GM04503 (cell line): ENCODE measurements at places on chromosomes 4 and X.

DNA sequence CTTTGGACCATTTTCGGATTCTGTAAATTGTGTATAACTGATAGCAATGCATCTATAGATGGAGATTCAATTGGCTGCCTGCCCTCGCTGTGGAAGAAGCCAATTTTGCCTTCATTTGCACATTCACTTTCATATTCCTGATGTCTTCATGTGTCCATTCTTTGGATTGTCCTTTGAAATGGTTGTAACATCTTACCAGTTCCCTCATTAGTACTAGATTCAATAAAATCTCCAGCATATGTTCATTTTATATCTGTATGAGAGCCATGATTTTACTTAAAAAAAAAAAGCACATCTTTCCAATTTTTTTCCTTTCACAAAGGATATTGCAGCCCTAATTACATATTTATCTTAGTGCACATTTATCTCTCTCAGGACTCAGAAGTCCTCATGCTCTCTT is 61.7 kb downstream of the BEND2 start:
- no peak for DNase-seq

GRCh38 chr4:5609306-5610007 is 98.9 kb downstream of the EVC2 start:
- no peak for DNase-seq

DNA sequence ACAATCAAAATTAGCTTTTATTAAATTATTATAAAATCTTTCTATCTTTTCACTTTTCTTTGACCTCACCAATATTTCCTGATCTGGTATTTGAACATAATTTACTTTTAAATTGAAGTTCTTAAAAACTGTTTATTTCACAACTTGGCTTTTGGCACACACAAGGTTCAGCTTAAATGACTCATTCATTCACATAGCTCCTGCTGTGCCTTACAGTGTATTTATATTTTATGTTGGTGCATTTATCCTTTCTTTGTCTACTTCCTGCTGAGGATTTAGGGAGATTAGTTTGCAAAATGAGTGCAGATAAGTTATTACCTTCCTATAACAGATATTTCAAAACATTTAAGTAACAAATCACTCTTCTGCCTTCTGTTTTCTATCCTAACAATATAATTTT is 430.6 kb downstream of the DTHD1 start:
- DNase-seq = no peak

DNA sequence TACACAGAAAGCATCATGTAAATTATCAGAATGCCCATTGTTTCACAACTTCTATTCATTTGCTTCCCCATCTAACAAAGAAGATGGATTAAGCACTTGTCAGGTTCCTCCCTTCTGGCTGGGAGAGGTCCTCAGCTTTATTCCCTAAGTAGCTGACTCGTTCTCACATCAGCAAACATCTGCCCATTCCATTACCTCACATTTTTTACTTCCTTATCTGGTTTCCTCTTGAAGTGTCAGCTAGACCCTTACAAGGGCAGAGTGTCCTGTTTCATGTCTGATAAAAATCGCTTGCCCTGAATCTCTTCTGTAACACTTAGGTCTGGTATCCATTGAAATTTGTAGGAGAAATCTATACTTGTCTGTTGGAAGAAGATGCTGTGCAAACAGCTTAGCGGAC is 34.7 kb downstream of the TMPRSS11A start:
- DNase-seq = no peak

DNA sequence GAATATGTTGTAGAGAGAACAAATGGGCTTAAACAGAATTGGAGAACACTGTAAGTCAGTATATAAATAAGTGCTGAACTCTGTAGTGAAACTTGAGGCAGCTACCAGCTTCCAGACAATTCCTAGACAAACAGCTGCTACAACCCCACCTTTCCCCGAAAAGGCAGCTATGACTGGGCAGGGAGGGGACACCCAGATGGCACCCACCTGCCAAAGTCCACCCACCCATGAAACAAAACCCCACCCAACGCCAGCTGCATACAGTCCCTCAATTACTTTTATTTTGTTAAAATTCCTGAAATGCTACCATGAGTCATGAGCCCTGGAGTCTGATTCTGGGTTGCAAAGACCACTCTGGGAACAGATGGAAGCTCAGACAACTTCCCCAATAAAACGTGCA is 24.4 kb downstream of the RELL1 start:
- DNase-seq = no peak

DNA sequence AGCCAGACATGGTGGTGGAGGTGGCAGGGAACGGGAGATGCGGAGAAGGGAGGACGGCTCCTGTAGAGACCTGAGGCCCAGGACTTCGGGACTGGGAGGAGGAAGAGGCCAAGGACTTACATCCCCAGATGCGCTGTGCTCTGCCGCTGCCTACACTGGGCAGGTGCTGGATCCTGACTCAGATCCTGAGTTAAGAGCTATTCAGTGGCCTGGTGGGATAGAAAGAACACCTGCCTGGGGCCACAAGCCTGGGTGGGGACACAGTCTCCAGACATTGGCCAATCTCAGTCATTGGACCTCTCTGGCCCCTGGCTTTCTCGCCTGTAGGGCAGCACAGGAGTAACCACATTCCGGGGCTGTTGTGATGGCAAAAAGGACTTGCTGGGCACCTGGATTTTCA is 10.9 kb upstream of the MSX1 start:
- DNase-seq = no peak
